Iris pigment epithelial cell (primary cell): ENCODE measurements at places on chromosomes 7 and 10.

DNA sequence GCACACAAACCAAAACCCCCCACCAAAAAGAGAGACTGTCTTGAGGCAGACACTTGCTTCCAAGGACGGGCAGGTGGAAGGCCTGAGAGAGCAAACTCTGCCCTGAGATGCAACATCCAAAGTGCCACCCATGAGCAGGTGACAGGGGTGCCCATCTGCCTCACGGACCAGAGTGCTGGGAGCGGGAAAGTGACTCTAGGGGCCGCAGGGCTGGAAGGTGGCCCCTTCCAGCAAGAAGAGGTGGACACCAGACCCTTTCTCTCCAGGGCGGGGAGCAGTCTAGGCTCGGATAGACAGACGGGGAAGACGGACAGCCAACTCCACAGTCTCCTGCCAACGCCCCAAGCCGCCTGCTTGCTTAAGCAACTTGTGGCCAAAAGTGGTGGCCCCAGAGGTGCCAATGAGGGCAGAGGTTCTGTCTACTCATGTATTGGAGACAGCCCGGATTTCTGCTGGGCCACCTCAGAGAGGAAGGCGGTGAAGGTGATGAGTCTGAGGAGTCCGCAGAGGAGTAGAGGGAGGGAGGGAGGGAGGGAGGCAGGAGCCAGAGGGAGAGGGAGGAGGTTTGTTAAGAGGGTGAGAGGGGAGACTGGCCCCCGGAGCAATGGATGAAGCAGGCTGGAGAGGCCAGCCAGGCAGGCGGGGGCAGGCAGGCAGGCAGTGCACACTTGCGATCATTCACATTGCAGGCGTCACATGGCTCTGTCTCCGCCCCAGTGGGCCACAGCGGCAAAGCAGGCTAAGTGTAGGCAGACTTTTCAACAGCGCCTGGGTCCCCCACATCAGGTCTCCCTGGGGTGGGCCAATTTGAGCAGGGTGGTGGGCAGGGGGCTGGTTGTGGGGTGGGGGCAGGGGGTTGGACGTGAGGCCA lies 65.6 kb downstream of the SLC29A4 start:
- no peak for DNase-seq

DNA sequence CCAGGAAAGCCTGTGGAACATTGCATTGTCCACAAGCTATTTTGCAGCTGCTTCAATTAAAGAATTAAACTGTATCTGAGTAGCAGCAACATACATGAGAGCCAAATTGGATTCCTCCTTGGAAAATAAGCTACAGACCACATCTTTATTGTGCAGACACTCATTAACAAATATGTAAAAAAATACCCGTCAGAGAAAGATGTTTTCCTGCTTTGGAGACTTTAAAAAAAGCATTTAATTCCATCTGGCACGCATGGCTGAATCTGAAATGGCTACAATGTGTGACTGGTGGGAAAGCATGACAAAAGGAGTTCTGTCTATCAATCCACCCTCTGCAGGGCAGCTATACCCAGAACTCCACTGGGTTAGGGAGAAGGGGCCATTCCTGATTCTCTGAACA lies 73.1 kb upstream of the HPS1 start:
- DNase-seq: no peak

- DNase-seq: peak; percentile 74
Observed at GRCh38 chr7:48130658-48131108, 40.6 kb upstream of the ABCA13 start.

DNA sequence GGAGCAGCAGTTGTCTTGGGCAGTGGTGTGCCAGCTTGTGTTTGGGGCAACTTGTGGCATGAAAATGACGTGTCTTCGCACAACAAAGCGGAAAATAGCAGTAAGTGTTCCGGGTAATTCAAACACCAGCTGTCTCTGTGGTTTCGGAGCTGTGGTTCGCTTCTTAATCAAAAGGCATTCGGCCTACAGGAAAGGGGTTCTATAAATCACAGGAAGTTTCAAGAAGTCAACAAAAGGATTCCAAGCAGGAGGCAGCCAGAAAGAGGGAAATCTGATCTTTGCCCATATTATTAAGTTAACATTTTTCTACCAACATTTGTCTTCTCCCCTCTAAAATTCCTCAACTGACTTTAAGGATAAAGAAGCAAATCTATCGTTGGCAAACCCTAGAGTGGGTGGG lies 353.4 kb downstream of the FGFR2 start:
- no peak for DNase-seq

- DNase-seq: no peak
Observed at GRCh38 chr10:50335397-50335796, 84.1 kb upstream of the ASAH2 start.

DNA sequence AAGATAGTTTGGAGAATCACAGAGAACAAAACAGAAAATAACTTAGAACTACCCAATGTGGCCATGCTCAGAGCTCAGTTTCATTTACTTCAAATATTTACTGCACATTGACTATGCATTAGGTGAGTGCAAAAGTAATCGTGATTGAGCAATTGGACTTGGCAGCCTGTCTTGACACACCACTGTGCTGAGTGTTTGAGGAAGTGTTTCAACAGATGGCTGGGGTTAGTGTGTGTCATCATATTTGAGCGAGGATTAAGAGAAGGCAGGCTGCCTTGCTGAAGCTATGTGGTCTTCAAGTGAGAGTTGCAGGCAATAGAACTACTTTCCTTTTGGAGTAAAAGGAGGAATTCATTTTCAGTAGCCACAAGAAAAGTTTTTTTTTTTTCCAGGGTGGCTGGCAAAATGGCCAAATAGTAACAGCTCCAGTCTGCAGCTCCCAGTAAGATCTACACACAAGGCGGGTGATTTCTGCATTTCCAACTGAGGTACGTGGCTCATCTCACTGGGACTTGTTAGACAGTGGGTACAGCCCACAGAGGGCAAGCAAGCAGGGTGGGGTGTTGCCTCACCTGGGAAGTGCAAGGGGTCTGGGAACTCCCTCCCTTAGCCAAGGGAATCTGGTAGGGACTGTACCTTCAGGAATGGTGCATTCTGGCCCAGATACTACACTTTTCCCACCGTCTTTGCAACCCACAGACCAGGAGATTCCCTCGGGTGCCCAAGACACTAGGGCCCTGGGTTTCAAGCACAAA lies 37.6 kb downstream of the AKR1C4 start:
- DNase-seq: peak; percentile 96
